ENCODE measurements at places on chromosomes 3 and 15. TPM values are rescaled to one million over a fixed set of nuclear protein-coding genes. Genes with fewer than 3 reads are reported as not detected.

DNA sequence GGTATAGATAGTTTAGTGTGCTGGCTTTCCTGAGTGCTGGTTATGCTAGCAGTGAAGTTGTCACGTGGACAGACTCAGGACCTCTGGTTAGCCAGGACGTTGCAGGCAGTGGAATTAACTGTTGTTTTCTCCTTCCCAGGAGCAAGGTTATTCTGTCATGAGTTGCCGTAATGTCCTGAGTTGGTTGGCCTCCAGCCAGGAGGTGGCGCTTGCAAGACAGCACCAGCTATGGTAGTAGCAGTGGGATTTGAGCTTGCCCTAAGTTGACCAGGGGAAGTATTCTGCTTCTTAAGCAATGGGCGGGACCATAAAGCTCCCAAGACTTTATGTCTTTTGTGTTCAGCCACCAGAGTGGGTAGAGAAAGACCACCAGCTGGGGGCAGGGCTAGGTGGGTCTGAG is 240.7 kb upstream of the DNAJC19 start:
- DNase-seq = no peak
- no peaks in the 10 kb centered on the region for H3K27me3 ChIP-seq
- no peaks in the 10 kb centered on the region for H3K36me3 ChIP-seq
- no peak overlapping the region for H3K4me3 ChIP-seq

The CYP8B1 gene
- not detected for total RNA-seq

The LDHAL6B gene
- not detected for total RNA-seq

The ACP3 gene
- total RNA-seq = 0.39 TPM

- no peaks in the 10 kb centered on the region for H3K27me3 ChIP-seq
- H3K27ac ChIP-seq = no peak overlapping the region
- H3K4me1 ChIP-seq = peaks cover 40% of the 10 kb centered on the region
- H3K36me3 ChIP-seq = peaks cover 1% of the 10 kb centered on the region
- no peak overlapping the region for H3K4me3 ChIP-seq
- no peak for DNase-seq
These were observed 10.3 kb downstream of the RASGRP1 start for GRCh38 chr15:38554354-38554753.

DNA sequence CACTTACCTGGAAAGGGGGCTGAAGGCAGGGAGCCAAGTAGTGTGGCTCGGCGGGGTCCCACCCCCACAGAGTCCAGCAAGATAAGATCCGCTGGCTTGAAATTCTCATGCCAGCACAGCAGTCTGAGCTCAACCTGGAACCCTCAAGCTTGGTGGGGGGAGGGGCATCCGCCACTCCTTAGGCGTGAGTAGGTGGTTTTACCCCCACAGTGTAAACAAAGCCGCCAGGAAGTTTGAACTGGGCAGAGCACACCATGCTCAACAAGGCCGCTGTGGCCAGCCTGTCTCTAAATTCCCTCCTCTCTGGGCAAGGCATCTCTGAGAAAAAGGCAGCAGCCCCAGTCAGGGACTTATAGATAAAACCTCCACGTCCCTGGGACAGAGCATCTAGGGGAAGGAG is 156.3 kb downstream of the KBTBD8 start:
- H3K36me3 ChIP-seq = no peaks in the 10 kb centered on the region
- no peaks in the 10 kb centered on the region for H3K4me1 ChIP-seq
- H3K27ac ChIP-seq = no peak overlapping the region
- no peak for DNase-seq
- no peak overlapping the region for H3K4me3 ChIP-seq
- H3K27me3 ChIP-seq = no peaks in the 10 kb centered on the region

The GPR171 gene
- 1.6 TPM for total RNA-seq

The DUOXA2 gene
- not detected for total RNA-seq

GRCh38 chr15:58554758-58555157 is 123.0 kb downstream of the LIPC start:
- H3K27ac ChIP-seq = no peak overlapping the region
- peaks cover 6% of the 10 kb centered on the region for H3K27me3 ChIP-seq
- no peak for DNase-seq
- H3K4me3 ChIP-seq = no peak overlapping the region
- peaks cover 4% of the 10 kb centered on the region for H3K4me1 ChIP-seq

The CHRNA5 gene
- total RNA-seq = 1.2 TPM

DNA sequence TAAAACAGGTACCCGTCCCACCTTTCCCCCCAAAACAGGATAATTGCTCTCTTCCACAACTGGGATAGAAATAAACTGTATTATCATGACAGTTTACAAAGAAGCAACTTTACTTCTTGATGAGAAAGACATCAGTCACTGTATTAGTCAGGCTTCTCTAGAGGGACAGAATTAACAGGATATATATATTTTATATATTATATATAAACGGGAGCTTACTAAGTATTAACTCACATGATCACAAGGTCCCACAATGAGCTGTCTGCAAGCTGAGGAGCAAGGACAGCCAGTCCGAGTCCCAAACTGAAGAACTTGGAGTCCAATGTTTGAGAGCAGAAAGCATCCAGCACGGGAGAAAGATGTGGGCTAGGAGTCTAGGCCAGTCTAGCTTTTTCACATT is 18.4 kb upstream of the PLSCR4 start:
- H3K36me3 ChIP-seq = no peaks in the 10 kb centered on the region

The ARMC8 gene
- total RNA-seq = 81.1 TPM

The FSTL1 gene
- not detected for total RNA-seq

DNA sequence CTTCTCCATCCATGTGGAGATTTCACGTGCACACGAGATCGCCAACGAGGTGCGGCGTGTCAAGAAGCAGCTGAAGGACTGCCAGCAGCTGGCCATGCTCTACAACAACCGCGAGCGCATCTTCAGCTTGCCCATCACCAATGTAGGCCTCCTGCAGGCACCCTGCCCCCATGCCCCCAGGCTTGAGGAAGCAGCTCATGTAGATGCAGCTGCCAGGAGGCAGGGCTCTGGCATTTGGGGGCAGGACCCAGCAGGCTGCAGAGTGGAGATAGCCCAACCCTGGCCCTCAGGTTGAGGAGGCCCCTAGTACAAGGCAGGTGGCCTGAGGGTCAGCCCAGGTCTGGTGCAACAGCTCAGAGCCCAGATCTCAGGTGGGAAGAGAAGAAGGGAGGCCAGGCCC is 36.4 kb downstream of the DNAH1 start:
- no peaks in the 10 kb centered on the region for H3K36me3 ChIP-seq
- DNase-seq = no peak
- no peaks in the 10 kb centered on the region for H3K27me3 ChIP-seq
- no peak overlapping the region for H3K4me3 ChIP-seq
- H3K27ac ChIP-seq = no peak overlapping the region
- no peaks in the 10 kb centered on the region for H3K4me1 ChIP-seq

DNA sequence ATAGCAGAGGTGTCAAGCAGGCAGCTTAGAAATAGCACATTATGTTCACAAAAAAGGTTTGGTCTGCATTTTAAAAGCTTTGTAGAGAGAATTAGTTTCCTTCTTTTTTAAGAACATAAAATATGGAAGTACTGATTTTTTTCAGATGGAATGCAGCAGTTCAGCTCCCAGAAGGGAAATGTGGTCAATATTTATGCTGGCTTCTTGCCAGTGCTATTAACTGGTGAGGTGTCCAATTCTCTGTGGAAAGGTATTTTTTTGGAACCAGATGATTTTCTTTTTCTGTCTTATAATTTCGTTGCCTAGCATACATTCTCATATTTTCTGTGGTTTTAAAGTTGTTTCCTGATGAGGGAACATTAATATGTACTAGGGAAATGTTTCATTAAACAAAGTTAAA is 211.4 kb upstream of the ZNF385D start:
- H3K27ac ChIP-seq = no peak overlapping the region
- no peaks in the 10 kb centered on the region for H3K4me1 ChIP-seq
- no peaks in the 10 kb centered on the region for H3K36me3 ChIP-seq
- DNase-seq = no peak

DNA sequence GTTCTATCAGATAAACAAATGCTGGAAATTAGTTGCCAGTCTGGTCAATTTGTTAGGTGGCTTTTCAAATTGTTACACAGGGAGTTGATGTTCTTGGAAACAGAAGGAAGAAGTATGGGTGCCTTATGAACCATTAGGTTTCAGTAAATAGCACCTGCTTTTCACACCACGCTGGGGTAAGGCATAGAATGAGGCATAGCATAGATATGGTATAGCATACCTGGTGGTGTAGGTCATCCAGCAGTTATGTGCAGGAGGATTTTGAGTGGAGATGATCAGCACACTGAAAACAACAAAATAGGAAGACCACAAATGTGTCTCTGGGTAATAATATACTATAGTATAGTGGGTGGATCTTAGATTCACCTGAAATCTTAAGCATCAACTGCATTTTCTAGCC is 121.4 kb downstream of the GMPS start:
- H3K4me3 ChIP-seq = no peak overlapping the region
- no peaks in the 10 kb centered on the region for H3K4me1 ChIP-seq
- no peaks in the 10 kb centered on the region for H3K36me3 ChIP-seq
- no peak for DNase-seq
- H3K27me3 ChIP-seq = no peaks in the 10 kb centered on the region

DNA sequence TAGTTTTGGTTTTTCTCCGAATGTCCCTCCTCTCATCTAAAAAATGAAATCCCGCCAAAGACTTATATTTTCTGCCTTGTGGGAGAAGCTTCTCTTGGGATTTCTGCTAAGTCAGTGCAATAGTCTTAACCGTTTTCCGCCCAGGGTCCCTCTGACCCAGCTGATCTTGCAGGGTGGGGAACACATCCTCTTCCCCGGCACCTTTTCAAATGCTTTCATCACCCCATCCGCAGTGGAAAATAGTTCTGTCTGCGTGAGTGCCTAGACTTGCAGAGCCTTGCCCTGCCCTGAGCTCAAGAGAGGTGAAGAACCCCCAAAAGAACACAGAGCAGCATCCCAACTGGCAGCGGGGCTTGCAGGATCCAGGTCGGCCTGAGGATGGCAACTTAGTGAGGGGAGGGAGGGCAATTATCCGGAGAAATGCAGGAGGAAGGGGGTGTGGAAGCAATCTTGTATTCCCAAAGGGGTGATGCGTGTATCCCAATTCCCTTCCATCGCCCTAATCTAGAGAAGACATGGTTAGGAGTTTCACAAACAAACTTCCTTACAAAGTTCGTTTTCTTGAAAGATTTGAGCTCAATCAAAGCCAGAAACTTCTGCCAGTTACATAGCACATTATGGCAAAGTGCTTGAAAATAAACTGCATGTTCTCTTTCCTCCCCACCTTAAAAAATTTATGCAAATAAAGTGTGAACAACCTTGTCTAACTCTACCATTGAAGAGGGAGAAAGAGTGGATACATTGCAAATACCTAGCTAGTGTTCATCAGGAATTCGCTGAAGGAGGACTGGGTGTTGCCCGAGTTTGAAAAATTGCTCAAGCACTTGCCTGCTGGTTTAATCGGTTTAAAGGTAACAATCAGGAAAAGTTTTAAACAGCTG is 79.9 kb downstream of the NR2F2 start:
- H3K4me3 ChIP-seq = no peak overlapping the region
- no peaks in the 10 kb centered on the region for H3K36me3 ChIP-seq
- H3K27ac ChIP-seq = no peak overlapping the region

The ECE2 gene
- not detected for total RNA-seq

GRCh38 chr3:187136337-187136736 is 3.0 kb downstream of the RPL39L start:
- no peak for DNase-seq
- H3K4me3 ChIP-seq = no peak overlapping the region
- H3K36me3 ChIP-seq = no peaks in the 10 kb centered on the region
- no peak overlapping the region for H3K27ac ChIP-seq

The MYL3 gene
- total RNA-seq = not detected

GRCh38 chr15:94877833-94878232 is 646.5 kb downstream of the MCTP2 start:
- no peak overlapping the region for H3K4me3 ChIP-seq
- no peak for DNase-seq
- no peak overlapping the region for H3K27ac ChIP-seq
- H3K27me3 ChIP-seq = no peaks in the 10 kb centered on the region
- H3K4me1 ChIP-seq = no peaks in the 10 kb centered on the region
- H3K36me3 ChIP-seq = no peaks in the 10 kb centered on the region

GRCh38 chr3:98540346-98540745 is 8.6 kb downstream of the GPR15 start:
- DNase-seq = peak; percentile 62
- H3K4me1 ChIP-seq = no peaks in the 10 kb centered on the region
- H3K36me3 ChIP-seq = no peaks in the 10 kb centered on the region

GRCh38 chr15:25939122-25939521 is 76.0 kb upstream of the ATP10A start:
- no peaks in the 10 kb centered on the region for H3K36me3 ChIP-seq
- peaks cover 23% of the 10 kb centered on the region for H3K4me1 ChIP-seq
- H3K27ac ChIP-seq = peak overlapping the region; percentile 12
- peak; percentile 79 for DNase-seq
- H3K4me3 ChIP-seq = no peak overlapping the region

DNA sequence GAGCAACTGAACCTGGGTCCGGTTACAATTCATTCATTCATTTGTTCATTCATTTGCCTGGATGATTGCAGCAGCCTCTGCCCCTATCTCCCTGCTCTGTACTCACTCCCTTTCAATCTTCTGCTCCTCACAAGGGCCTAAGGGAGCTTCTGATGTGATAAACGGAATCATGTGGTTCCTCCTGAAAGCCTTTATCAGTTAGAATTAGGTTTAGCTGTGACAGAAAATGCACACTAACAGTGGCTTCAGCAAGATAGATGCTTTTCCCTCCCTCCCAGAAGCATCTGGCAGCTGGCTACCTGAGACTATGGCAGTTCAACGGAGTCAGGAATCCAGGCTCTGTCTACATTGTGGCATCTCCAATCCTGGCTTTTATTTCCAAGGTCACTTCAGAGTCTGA is 196.0 kb downstream of the ADAMTS9 start:
- no peak overlapping the region for H3K27ac ChIP-seq
- H3K4me3 ChIP-seq = no peak overlapping the region
- no peak for DNase-seq
- peaks cover 39% of the 10 kb centered on the region for H3K27me3 ChIP-seq
- H3K36me3 ChIP-seq = no peaks in the 10 kb centered on the region
- H3K4me1 ChIP-seq = no peaks in the 10 kb centered on the region

The ONECUT1 gene
- total RNA-seq = not detected

DNA sequence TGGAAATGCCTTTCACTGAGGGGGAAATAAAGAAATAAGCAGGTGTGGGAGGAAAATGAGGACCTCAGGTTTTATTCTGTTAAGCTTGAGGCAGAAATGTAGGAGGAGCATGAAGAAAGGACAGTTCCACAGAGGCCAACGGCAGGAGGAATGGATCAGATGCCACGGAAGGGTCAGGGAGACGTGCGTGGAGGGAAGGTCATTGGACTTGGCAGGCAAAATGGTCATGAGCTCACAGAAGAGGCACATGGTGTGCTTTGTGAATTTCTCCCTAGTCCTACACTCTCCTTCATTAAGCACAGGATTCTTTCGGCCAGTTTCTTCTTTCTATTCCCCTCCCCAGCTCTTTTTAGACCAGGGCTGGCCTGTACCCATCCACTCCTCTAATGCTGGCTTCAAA is 32.5 kb upstream of the THSD4 start:
- no peaks in the 10 kb centered on the region for H3K27me3 ChIP-seq
- no peak overlapping the region for H3K4me3 ChIP-seq
- DNase-seq = no peak

GRCh38 chr3:113084777-113085176 is 94.0 kb downstream of the GTPBP8 start:
- H3K27me3 ChIP-seq = no peaks in the 10 kb centered on the region
- DNase-seq = no peak
- no peak overlapping the region for H3K4me3 ChIP-seq
